ENCODE measurements at places on chromosomes 6 and 20. TPM values are rescaled to one million over a fixed set of nuclear protein-coding genes. Genes with fewer than 3 reads are reported as not detected.

GRCh38 chr6:145036236-145036635, 699.1 kb downstream of the EPM2A start:
- H3K27me3 ChIP-seq, result no peaks in the 10 kb centered on the region
- H3K4me3 ChIP-seq, result no peak overlapping the region
- H3K4me1 ChIP-seq, result peaks cover 3% of the 10 kb centered on the region
- no peaks in the 10 kb centered on the region for H3K36me3 ChIP-seq

DEFB124 gene
- not detected for total RNA-seq

ZNF334 gene
- 31.8 TPM for total RNA-seq

- peaks cover 4% of the 10 kb centered on the region for H3K27me3 ChIP-seq
- H3K4me3 ChIP-seq, result no peak overlapping the region
- no peak for DNase-seq
Observed at GRCh38 chr6:161743509-161744178, 469.8 kb upstream of the AGPAT4 start.

SNX21 gene
- 17.3 TPM for total RNA-seq

DNA sequence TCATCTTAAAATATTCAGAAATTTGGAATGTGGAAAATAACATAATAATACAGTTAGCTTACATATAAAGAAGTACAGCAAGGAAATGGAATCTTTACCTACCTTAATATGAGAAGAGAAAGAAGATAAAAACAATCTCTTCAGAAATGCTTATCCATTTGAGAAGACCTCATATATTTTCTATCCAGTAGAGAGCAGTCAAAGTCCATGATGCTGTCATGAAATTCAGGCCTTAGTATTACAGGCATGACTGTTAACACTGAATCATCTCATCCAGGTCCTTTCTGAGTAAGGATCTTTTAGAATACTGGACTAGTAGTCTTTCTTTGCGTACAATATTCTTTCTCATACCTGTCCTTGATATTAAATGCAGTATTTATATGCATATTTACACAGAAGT, 713.4 kb downstream of the CD109 start:
- DNase-seq, result no peak
- no peaks in the 10 kb centered on the region for H3K4me1 ChIP-seq
- no peak overlapping the region for H3K4me3 ChIP-seq
- no peak overlapping the region for H3K27ac ChIP-seq
- H3K36me3 ChIP-seq, result no peaks in the 10 kb centered on the region

MEP1A gene
- not detected for total RNA-seq

DNA sequence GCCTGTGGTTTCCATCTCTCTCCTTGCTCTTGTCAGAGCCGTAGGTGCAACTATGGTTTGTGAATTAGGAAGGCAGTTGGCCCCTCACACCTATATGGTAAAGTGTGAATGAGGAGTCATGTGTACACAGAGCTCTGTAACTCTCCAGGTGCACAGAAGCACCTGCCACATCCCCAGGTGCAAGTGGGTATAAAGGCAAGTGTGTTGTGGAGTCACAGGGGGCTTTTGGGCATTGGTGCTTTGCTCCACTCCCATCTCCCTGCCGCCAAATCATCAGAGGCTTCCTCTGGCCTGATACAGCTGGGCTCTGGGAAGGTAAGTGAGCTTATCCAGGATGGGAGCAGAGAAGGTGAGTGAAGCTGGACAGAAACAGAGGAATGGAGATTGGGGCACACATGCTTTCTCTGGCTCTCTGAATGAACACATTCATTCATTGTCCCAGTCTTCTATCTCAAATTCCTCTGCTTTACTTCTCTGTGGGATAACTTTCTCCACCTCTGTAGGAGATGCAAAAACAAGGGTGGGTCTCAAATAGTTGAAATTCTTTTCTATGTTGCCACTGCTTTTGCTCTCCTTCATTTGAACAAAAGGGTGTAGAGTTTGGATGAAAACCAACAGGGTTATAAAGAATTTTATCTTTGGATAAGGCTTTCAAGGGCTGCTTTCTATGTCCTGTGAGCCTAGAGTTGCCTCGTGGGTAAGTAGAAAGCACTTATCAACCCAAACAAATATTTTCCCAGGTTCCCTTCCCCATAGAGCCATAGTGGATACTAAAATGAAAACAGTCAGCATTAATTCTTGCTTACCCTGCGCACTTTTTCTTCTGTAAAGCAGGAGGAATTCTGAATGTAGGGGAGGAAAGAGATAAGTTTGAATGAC, 45.0 kb upstream of the RIPOR2 start:
- H3K27me3 ChIP-seq, result no peaks in the 10 kb centered on the region
- no peak overlapping the region for H3K4me3 ChIP-seq
- peak overlapping the region; percentile 93 for H3K27ac ChIP-seq
- peaks cover 27% of the 10 kb centered on the region for H3K4me1 ChIP-seq

DNA sequence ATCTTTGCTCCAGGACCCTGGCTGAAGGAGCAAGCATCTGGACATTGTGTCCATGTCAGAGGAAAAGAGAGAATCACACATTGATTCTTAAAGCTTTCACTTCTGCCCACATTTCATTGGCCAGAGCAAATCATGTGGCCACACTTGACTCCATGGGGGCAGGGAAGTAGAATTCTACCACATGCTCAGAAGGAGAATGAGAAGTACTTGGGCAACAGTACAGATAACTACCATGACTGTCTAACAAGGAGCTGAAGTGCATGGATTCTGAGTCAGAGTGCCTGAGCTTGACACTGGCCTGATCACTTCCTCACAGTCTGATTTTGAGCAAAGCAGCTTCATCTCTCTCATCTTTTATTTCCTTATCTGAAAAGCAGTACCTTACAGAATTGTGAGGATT, 38.6 kb downstream of the GHRH start:
- no peaks in the 10 kb centered on the region for H3K27me3 ChIP-seq
- H3K36me3 ChIP-seq, result peaks cover 31% of the 10 kb centered on the region
- H3K4me3 ChIP-seq, result no peak overlapping the region

OPN5 gene
- not detected for total RNA-seq

DNA sequence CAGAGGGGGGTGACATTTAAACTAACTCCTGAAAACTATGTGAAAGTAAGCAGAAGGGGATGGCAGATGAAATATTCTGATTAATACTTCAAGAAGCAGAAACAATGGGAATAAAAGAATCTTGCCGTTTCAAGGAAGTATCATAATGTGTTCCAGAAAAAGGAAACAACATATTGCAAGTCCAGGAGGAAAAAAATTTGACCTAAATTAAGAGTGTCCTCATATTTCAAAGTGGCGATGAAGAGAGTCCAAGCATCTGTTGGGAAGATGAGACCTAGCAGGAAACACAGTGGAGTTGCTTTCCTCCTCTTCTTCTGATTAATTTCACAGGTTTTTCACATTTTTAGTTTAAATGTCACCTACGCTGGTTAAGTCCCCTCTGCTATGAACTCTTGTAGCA, 45.6 kb upstream of the TNFAIP3 start:
- DNase-seq, result no peak
- H3K27me3 ChIP-seq, result peaks cover 19% of the 10 kb centered on the region
- H3K27ac ChIP-seq, result no peak overlapping the region
- no peaks in the 10 kb centered on the region for H3K36me3 ChIP-seq

IRF4 gene
- total RNA-seq, result 0.11 TPM

- DNase-seq, result no peak
- H3K27ac ChIP-seq, result peak overlapping the region; percentile 93
- H3K36me3 ChIP-seq, result peaks cover 20% of the 10 kb centered on the region
- peaks cover 52% of the 10 kb centered on the region for H3K4me1 ChIP-seq
Observed at GRCh38 chr6:117506180-117506835, 23.8 kb downstream of the DCBLD1 start.

DNA sequence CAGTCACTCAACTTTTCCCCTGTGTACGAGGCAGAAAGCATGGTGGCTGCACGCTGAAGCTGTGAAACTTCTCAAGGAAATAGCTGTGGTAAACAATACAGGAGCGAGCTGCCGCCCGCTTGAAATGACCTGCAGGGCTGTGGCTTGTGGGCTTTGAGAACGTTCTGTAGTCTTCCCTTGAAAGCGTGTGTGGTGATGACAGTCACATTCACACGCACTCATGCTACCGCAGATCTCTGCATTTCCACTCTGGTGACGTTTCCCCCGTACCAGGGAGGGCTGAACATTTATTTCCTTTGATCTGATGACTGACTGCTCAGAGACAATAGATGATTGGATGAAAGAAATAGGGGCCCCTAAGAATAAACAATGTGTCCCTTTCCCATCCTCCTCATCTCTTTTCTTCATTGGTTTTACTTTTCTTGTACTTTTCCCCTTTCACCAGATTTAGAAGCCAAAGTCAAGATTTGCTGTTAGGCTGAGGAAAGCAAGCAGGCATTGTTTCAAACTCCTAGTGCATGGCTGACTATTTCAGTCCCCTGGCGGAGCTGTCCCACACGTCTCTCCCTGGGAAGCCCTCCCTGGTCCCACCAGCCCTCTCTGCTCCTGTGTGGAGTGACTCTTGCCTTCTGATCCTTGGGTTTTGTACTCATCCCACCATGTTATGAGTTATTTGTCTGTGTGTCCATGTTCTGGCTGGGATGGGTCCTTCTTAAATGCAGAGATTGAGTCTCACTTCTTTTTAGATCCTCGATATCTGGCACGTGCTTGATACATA, 3.9 kb downstream of the SYTL3 start:
- H3K36me3 ChIP-seq, result no peaks in the 10 kb centered on the region
- H3K27ac ChIP-seq, result peak overlapping the region; percentile 87
- no peak for DNase-seq
- H3K4me3 ChIP-seq, result no peak overlapping the region
- no peaks in the 10 kb centered on the region for H3K27me3 ChIP-seq

GRCh38 chr6:36803482-36803881, 35.8 kb downstream of the CPNE5 start:
- no peak for DNase-seq
- no peaks in the 10 kb centered on the region for H3K36me3 ChIP-seq
- peaks cover 29% of the 10 kb centered on the region for H3K27me3 ChIP-seq
- peaks cover 9% of the 10 kb centered on the region for H3K4me1 ChIP-seq
- H3K27ac ChIP-seq, result no peak overlapping the region

DNA sequence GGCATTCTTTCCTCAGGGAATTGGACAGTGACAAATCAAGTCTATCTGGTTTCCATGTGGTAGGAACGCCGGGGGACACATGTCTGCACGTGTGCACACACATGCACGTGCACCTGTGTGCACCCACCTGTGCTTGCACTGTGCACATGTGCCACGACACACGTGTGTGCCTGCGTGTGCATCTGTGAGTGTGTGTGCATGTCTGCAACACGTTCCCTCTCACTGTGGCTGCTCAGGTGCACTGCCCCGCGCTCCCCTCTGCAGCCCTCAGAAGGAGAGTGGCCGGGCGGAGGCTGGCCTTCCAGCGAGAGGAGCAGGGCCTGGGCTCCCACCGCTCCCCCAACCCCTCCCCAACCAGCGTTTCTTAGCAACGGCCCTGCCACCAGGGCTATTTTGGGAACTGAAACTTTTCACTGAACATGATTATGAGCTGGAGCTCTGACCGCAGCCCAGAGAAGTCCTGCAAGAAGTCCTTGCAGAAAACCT, 147.8 kb downstream of the PHACTR3 start:
- H3K27ac ChIP-seq, result no peak overlapping the region
- H3K36me3 ChIP-seq, result no peaks in the 10 kb centered on the region
- no peak for DNase-seq
- H3K4me3 ChIP-seq, result no peak overlapping the region

GRCh38 chr6:143528164-143528811, 16.8 kb upstream of the FUCA2 start:
- no peaks in the 10 kb centered on the region for H3K27me3 ChIP-seq
- peaks cover 5% of the 10 kb centered on the region for H3K4me1 ChIP-seq
- no peaks in the 10 kb centered on the region for H3K36me3 ChIP-seq
- H3K4me3 ChIP-seq, result no peak overlapping the region
